ENCODE measurements at places on chromosomes 16 and 17.

DNA sequence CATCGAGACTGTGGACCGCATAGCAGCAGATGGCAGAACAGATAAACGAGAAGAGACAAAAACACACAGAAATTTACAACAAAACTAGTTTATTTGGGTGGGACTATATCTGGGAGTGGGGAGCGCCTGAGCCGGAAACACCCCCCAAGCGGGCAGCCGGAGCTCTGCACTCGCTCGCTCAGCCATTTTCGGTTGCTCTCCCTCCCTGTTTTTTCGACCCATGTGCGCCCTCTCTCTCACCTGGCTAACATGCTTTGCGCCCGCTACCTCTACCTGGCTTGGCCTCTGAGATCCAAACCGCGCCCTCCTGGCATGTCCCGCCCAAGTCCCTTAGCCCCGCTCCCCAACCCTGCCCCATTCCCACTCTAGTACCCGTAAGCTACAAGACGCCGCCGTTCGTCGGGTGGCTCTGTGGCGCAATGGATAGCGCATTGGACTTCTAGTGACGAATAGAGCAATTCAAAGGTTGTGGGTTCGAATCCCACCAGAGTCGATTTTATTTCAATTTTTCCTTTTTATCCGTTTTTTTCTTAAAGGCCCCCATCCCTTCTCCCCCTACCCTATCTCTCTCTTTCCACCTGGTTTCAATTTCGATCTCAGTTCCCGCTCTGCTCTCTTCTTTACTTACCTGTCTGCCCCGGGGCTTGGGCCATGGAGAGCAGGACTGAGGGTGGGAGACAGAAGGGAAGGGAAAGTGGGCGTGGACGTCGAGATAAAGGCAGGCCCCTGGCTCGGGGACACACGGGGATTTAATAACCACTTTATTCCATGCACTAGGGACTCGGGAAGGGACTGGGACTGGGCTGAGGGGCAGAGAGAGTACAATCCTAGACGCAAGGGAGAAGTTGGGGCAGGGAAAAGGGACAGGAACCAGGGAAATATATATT is 2.4 kb upstream of the ALOXE3 start:
- H3K4me3 ChIP-seq: peak overlapping the region; percentile 90
- DNase-seq: peak; percentile 81
- peaks cover 66% of the 10 kb centered on the region for H3K27me3 ChIP-seq
- H3K36me3 ChIP-seq: peaks cover 15% of the 10 kb centered on the region
- peak overlapping the region; percentile 98 for H3K27ac ChIP-seq

DNA sequence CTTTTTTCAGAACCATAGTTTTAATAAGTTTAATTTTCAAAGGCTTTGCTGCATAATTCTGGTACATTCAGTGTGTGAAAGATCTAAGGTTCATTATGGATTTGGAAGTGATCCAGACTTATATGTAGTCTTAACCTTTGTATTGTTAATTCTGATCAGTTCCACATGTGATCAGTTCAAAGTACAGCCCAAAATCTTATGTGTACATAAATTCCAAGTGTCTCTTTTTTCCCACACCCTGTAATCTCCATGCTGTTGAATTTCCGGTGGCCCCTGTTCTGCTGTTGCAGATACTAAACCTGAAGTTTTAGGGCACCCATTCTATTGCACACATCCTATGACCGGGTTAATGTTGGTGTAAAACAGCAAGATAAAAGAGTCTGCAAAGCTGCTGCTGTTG is 1147.5 kb upstream of the CDH8 start:
- H3K4me1 ChIP-seq: no peaks in the 10 kb centered on the region
- H3K4me3 ChIP-seq: no peak overlapping the region
- no peaks in the 10 kb centered on the region for H3K27me3 ChIP-seq
- no peak overlapping the region for H3K27ac ChIP-seq
- H3K36me3 ChIP-seq: no peaks in the 10 kb centered on the region

DNA sequence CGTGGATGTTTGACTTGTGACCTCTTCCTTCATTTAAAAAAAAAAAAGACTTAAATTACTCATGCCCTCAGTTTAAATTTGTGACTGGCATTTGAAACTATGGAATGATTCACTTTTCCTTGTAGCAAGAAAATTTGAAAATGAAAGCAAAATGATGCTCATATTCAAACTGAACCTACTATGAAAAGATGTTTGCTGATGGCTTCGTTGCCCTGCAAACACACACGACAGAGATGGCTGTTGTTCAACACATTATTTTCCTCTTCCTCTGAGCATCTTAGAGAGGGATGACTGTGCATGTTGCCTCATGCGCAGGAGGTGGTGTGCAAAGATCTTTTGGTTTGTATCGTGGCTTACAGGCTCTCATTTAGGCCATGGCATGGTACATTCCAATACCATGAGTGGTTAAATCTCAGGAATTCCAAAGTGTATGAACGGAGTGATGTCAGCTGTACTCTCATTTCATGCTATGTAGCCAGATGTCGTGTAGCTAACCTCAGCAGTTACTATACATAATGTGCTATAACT is 164.5 kb downstream of the PRKCA start:
- no peaks in the 10 kb centered on the region for H3K27me3 ChIP-seq
- peak overlapping the region; percentile 71 for H3K4me3 ChIP-seq
- peak overlapping the region; percentile 99 for H3K27ac ChIP-seq
- DNase-seq: peak; percentile 46

GRCh38 chr16:78796221-78796866 is 696.9 kb downstream of the WWOX start:
- no peaks in the 10 kb centered on the region for H3K36me3 ChIP-seq
- H3K27ac ChIP-seq: no peak overlapping the region
- peaks cover 16% of the 10 kb centered on the region for H3K4me1 ChIP-seq
- no peak overlapping the region for H3K4me3 ChIP-seq
- no peak for DNase-seq

DNA sequence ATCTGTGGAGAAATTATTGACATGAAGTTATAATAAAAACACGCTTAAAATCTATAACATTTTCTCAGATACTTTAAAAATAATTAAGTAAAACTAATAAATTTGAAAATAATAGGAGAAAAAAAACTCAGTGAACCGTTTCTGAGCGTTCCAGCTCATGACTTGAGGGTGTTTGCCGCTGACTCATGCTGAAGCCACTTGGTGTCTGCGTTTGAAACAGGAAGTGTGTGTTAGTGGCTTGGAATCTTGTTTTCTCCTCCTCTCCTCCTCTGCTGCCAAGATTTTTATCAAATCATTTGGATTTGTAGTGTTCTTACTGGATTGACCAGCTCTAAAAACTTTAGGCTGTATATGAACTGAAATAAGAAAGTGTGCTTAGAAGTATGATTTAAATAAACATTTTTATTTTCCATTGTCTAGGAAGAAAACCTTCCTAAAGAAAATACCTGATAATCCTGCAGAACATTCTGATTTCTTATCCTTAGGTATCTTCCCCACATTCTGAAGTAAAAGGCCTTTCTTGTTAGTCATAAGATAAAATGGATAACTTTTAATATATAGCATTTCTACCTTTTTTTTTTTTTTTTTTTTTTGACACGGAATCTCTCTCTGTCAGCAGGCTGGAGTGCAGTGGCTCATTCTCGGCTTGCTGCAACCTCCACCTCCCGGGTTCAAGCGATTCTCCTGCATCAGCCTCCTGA is 30.8 kb downstream of the USP10 start:
- peaks cover 66% of the 10 kb centered on the region for H3K4me1 ChIP-seq
- no peaks in the 10 kb centered on the region for H3K27me3 ChIP-seq
- H3K27ac ChIP-seq: no peak overlapping the region
- H3K36me3 ChIP-seq: peaks cover 8% of the 10 kb centered on the region
- H3K4me3 ChIP-seq: peak overlapping the region; percentile 17

GRCh38 chr16:82675300-82675699 is 48.5 kb downstream of the CDH13 start:
- H3K27ac ChIP-seq: no peak overlapping the region
- no peaks in the 10 kb centered on the region for H3K4me1 ChIP-seq
- H3K4me3 ChIP-seq: no peak overlapping the region
- no peak for DNase-seq
- H3K27me3 ChIP-seq: peaks cover 3% of the 10 kb centered on the region

- no peak overlapping the region for H3K27ac ChIP-seq
- H3K4me3 ChIP-seq: no peak overlapping the region
- H3K36me3 ChIP-seq: no peaks in the 10 kb centered on the region
- H3K4me1 ChIP-seq: no peaks in the 10 kb centered on the region
- H3K27me3 ChIP-seq: no peaks in the 10 kb centered on the region
These were observed 421.0 kb downstream of the WWOX start for GRCh38 chr16:78520470-78520869.

DNA sequence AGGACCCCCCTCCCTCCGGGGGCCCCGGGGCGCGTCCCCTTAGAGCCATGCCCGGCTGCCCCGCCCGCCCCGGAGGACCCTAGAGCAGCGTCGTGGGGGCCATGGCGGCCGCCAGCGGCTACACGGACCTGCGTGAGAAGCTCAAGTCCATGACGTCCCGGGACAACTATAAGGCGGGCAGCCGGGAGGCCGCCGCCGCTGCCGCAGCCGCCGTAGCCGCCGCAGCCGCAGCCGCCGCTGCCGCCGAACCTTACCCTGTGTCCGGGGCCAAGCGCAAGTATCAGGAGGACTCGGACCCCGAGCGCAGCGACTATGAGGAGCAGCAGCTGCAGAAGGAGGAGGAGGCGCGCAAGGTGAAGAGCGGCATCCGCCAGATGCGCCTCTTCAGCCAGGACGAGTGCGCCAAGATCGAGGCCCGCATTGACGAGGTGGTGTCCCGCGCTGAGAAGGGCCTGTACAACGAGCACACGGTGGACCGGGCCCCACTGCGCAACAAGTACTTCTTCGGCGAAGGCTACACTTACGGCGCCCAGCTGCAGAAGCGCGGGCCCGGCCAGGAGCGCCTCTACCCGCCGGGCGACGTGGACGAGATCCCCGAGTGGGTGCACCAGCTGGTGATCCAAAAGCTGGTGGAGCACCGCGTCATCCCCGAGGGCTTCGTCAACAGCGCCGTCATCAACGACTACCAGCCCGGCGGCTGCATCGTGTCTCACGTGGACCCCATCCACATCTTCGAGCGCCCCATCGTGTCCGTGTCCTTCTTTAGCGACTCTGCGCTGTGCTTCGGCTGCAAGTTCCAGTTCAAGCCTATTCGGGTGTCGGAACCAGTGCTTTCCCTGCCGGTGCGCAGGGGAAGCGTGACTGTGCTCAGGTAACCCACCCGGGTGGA is 759 bp downstream of the ALKBH5 start:
- H3K27ac ChIP-seq: peak overlapping the region; percentile 92
- peaks cover 3% of the 10 kb centered on the region for H3K27me3 ChIP-seq
- peak overlapping the region; percentile 96 for H3K4me3 ChIP-seq
- H3K36me3 ChIP-seq: peaks cover 41% of the 10 kb centered on the region
- peak; percentile 71 for DNase-seq

GRCh38 chr16:84970447-84971127 is 40.7 kb downstream of the ZDHHC7 start:
- H3K27ac ChIP-seq: no peak overlapping the region
- H3K4me1 ChIP-seq: peaks cover 1% of the 10 kb centered on the region
- no peak overlapping the region for H3K4me3 ChIP-seq
- H3K27me3 ChIP-seq: peaks cover 3% of the 10 kb centered on the region

DNA sequence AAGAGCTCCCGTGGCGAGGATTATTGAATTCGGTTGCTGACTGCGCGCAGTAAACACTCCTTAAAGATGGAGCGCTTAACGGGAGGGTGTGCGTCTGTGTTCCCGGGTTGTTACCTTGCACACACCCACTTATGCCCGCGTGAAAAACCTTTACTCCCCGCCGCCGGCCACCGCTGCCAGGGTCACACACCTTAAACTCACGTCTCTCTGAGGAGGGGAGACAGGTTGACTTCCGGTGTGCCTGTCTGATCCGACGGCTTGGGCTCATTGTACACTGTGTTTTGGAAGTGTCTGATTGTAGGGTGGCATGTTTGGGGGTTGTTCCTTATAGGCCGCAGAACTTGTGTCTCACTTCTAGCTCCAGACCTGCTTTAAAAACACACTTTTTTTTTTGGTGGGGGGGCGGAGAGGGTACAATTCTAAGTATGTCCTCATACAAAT is 66.8 kb downstream of the KPNA2 start:
- peak overlapping the region; percentile 90 for H3K4me3 ChIP-seq
- DNase-seq: peak; percentile 40
- H3K27me3 ChIP-seq: no peaks in the 10 kb centered on the region
- H3K36me3 ChIP-seq: peaks cover 2% of the 10 kb centered on the region

All from activated naive CD8-positive, alpha-beta T cell treated with anti-CD3 and anti-CD28 coated beads, Interleukin-2, amount 50 U/mL, for 24 hours (primary cell).